Femur (tissue), 1 donor: ENCODE measurements at places on chromosomes 3 and 15.
A peak's percentile ranks its signal among the peaks of the same experiment; 100 is the strongest.

- peak; percentile 62 for DNase-seq
Measured at GRCh38 chr15:63497642-63498467, 6.5 kb upstream of the USP3 start.

- no peak for DNase-seq
Measured at GRCh38 chr3:15387735-15388134, 39.6 kb downstream of the METTL6 start.

DNA sequence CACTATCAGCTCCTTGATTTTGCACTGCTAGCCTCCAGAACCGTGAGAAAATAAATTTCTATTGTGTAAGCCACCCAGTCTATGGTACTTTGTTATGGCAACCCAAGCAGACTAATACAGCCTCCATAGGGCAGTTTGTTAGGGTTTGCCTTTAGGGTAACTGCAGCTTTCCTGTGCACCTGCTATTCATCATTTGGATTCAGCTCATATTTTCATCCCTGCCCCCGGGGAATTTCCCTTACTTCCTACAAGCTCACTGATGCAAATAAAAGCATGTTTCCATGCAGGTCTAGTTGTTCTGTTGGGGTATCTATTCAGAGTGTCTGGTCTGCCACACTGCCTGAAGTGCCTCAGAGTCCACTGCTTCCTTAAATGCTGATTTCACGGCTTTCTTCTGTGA, 48.6 kb upstream of the ATOSA start:
- DNase-seq, result peak; percentile 24

DNA sequence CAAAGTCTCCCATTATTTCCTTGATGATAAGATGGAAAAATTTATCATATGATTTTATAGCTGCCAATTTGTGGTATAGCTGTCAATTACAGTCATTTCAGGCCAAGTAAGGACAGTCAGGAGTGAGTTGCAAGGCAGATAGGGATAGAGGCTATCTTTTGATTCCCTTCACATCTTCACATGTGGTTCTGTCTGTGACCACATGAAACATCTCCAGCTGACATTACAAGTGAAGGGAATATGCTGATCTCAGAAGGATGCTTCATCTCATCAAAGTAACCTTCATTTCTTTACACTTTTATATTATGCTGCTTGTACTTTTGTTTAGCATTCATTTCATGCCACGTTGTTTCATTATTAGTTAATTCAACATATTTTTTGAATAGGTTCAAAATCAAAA, 136.9 kb upstream of the CFAP20DC start:
- no peak for DNase-seq

DNA sequence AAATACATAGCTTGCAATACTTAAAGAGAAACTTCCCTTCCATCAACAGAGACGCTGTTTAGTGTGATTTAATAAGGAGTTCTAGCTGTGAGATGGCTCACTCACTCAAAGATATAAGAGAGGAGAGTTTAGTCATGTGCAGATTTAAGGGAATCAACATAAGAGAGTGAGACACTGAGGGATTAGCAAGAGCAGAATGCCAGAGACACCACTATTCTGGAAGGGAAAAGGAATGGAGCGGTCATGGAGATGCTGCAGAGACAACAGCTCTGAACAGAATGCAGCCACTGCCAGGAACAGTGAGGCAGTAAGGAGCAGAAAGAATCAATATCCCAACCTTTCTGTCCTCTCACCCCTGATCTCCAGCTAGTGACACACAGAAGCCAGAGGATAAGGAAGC, 248.8 kb downstream of the MBNL1 start:
- no peak for DNase-seq

DNA sequence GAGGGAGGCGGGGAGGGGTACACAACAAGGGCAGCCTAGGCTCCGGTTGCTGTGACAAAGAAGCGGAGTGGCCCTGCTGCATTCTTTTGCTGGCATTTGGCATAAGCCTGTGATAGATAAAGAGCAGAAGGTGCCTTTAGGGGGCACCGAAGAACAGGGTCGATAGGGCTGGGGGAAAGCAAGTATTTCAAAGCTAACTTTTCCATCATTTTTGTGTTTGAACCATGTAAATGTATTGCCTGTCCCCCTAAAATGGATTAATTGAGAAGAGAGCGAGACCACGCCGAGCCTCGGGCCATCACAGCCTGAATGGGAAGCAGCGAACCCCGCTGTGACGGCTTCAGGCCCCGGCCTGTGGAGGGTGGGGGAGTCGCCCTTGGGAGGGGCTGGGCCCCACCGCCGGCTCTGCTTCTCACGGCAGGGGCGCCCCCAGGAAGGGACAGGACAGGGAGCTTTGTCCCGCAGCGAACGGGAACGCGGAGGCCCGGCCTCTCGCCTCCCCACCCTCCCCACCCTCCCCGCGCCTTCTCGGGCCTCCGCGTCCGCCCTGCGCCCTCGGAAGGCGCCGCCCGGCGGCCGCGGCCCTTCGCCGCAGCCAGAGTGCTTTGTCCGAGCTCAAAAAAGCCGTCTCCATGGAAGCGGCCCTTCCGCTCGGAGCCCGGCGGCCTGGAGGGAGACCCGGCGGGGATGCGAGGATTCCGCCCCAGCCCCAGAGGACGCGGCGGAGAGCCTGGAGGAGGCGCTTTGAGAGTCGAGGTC, 32.4 kb upstream of the ALDH1L1 start:
- DNase-seq, result peak; percentile 62

DNA sequence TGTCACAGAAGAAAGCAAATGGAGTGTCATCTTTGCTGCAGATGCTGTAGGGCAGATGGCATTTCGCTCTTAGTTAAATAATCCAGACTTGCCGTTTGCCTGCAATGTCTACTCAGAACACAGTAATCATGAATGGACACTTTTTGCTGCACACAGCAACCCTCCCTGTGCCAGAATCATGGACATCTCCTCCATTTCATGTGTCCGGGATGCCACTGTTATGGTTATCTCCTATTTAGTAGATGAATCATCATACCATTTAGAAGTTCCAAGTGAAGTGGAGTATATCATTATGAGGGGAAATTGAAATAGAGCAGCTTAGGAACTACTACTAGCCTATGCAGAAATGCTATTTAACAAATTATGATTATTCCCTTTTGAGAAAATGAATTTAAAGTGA, 118.5 kb downstream of the DUT start:
- no peak for DNase-seq

- no peak for DNase-seq
Measured at GRCh38 chr3:72116226-72116625, 331.3 kb upstream of the PROK2 start.

DNA sequence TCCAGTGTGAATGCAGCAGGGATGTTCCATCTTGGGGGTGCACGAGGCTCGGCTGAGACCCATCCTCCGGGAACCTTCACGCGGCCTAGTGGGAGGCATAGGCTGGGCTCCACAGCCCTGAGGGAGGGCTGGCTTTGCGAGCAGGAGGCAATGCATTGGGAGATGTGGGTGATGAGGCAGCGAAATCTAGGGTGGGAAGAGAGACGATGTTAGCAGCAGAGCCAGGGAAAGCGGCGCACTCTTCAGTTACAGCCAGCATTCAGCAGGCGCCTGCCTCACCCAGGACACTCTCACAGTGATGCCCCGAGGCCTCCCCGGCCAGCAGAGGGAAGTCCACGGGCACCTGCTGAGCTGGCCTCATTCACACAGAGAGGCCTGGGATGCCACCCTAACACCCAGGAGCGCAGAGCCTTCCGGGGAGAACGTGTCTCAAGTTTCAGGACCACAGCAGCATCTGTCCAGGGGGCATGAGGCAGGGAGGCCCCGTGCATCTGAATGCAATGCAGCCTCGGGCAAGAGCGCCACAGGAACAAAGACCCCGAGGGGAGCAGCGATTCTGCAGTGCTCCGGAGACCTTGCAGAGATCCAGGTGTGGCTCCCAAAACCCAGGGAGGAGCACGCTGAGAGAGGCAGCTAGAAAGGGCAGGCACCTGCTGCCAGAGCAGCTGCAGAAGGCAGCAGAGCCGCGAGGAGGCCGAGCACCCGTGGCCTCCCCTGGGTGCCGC, 102.4 kb downstream of the NUP210 start:
- DNase-seq, result no peak

- no peak for DNase-seq
Measured at GRCh38 chr3:181455276-181455675, 256.4 kb upstream of the SOX2 start.

- no peak for DNase-seq
Measured at GRCh38 chr15:63038926-63039673, 3.4 kb upstream of the TPM1 start.

GRCh38 chr3:194935061-194935460, 249.4 kb downstream of the FAM43A start:
- no peak for DNase-seq

DNA sequence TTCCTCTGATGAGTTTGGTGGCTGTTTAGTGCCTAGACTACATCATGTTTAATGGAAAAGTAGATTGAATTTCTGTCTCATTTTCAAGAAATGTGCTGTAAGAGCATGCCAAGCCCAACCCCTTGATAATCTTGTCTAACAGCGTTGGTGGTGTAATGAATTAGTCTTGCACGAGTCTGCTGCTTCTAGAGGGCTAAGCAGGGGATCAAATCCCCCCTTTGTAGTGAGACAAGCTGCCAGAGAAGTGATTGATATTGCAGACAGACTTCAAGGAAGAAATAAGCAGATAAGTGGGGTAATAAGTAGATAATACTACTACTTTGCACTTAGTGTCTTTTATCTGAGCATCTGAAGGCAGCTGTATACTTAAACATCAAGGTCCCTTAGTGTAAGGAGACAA, 141.4 kb downstream of the TP63 start:
- DNase-seq, result no peak

DNA sequence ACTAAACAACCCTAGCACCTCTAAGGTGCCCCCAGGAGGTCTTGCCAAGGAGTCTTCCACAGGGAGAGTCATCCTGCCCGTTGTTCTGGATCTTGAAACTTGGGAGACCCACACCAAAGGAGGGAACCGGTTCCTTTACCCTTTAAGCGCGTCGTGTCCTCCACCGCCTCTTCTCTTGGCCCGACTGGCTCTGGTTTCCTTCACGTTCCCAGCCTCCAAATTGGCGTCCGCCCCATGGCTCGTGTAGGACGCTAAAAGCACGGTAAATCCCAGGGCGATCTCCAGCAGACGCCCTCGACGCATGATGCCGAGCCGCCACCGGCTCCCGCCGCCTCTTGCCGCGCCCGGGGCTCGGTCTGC, 1.1 kb downstream of the FBN1 start:
- no peak for DNase-seq

DNA sequence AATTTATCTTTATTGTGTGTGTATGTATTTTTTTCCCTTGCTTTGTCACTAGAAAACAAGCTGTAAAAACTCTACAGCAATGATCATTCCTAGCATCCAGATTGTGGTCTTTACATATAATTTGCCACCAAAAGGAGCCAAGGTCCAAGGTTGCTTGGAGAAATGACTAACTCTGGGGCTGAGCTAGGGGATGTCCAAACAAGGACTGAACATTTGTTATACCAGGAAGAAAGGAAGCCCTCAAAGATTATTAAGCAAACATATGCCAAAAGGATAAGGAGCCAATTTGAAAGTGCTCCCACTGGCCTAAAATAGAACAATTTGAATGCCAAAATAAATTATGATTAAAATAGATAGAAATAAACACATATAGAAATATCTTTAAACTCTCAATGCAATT, 293.3 kb downstream of the ZIC1 start:
- no peak for DNase-seq

DNA sequence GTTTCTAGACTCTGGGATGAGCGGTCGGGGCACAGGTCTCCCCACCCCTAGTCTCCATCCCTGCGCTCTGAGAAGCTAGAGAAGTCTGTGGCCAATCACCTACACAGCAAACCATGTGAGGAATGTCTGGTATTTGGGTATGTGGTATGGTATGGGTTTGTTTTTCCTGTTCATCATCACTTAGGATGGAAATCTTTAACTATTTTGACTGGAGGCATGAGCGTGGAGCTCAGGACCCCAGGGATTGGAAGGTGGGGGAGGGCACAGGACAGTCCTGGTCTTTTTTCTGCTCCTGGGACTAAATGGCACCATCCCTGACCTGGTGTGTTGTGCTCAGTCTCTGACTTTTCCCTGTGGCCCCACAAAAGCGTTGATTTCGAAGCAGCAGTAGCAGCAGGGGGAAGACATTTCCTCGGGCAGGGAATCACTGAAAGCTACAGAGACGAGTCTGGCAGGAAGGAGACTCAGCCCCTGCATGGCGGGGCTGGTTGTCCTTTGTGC, 191.7 kb upstream of the TPM1 start:
- DNase-seq, result no peak

GRCh38 chr3:78917536-78917935, 850.3 kb downstream of the ROBO1 start:
- DNase-seq, result no peak
